ENCODE measurements at places on chromosomes 5 and 9.

- DNase-seq, result no peak
Measured at GRCh38 chr9:109048822-109049221, 35.5 kb upstream of the CTNNAL1 start.

DNA sequence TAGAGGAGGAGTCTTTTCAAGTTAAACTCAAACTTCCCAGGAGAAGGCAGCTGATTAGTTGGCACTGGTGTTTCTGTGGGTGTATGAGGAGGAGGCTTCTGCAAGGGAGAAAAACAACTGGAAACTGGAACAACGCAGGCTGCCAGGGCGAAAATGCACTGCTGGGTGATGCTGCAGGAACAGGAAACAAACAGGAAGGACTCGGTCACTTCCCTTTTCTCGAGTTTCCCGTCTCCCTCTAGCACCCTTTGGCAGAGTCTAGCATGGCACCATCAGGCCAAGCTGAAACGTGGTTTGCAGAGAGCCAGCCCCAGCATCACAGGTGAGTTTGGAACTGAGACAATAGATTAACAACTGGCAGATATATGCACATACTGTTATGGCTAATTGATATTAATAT lies 77.5 kb upstream of the CAST start:
- DNase-seq, result no peak

DNA sequence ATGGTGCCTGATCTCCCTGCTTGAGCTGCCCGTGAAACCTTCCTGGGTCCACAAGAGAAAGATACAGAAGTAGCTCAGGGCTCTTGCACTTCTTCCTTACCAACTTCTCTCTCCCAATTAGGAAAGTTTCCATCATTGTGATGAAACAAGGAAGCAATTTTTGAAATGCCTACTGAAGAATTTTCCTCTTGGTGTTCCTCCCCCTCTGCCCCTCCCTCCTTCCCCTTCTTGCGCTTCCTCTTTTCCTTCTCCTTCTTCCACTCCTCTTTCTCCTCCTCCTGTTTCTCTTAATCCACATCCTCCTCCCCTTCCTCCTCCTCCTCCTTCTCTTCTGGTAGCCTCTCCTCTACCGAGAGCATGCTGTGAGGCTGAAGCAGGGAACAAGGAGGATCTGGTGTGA lies 36.3 kb upstream of the OTULINL start:
- no peak for DNase-seq

- DNase-seq, result no peak
Measured at GRCh38 chr5:172528440-172528839, 74.1 kb upstream of the SH3PXD2B start.

DNA sequence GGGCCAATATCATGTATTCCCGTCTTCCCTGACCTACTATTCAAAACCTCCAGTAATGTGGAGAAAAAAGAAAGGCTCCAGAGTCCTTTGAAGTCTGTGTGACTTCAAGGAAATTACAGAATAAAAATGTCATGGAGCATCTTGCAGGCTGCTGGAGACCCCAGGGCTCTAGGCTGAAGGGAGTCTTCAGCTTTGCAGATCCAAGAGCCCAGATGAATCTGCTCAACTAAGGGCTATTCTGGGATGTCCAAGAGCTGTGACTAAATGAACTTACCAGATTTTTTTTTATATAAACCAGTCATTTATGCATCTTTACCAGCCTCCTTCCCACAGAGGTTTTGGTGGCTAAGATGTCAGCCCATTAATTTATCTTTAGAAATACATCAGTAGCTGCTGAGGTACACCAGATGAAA lies 167.3 kb downstream of the MUSK start:
- DNase-seq, result no peak

GRCh38 chr5:35863159-35863558 lies 6.5 kb downstream of the IL7R start:
- no peak for DNase-seq

Measured in NCI-H2081 (cell line).